Stimulated activated CD8-positive, alpha-beta memory T cell treated with anti-CD3 and anti-CD28 coated beads, Interleukin-7, amount 100 ng/mL, for 4 hours (primary cell): ENCODE measurements at places on chromosomes 3 and 15.

GRCh38 chr15:69724333-69724732 lies 271.7 kb downstream of the RPLP1 start:
- no peak for DNase-seq

DNA sequence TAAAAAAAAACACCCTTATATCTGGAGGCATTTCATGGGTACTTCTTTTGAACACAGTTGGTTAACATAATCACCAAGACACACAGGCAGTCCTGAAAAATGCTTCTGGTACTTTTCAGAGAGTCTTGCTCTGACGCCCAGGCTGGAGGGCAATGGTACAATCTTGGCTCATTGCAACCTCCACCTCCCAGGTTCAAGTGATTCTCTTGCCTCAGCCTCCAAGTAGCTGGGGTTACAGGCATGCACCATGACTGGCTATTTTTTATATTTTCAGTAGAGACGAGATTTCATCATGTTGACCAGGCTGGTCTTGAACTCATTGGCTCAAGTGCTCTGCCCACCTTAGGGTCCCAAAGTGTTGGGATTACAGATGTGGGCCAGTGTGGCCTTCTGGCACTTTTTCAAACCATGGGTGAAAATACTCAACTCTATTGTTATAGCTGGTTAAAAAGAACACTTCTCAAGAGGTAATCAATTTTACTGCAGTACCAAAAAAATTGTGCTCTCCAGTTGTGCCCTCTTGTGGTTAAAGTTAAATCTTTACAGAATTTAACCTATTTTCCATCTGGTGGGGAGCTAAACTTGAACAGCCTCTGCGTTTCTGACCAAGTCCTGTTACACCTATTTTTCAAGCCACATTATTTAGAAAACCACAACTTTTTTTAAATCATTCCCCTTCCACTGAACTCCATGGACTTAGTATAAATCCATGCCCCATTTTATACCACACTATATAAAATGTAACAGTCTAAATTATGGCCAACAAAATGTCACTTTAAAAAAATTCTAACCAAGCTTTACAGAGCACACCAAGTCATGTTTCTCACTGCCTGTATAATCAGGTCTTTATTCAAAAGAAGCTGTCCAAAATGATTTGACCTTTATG lies 1.2 kb upstream of the SNAPC5 start:
- no peak for DNase-seq

GRCh38 chr3:130783629-130784028 lies 37.0 kb upstream of the PIK3R4 start:
- DNase-seq = no peak

GRCh38 chr3:133246773-133247172 lies 153.1 kb upstream of the BFSP2 start:
- DNase-seq = no peak

DNA sequence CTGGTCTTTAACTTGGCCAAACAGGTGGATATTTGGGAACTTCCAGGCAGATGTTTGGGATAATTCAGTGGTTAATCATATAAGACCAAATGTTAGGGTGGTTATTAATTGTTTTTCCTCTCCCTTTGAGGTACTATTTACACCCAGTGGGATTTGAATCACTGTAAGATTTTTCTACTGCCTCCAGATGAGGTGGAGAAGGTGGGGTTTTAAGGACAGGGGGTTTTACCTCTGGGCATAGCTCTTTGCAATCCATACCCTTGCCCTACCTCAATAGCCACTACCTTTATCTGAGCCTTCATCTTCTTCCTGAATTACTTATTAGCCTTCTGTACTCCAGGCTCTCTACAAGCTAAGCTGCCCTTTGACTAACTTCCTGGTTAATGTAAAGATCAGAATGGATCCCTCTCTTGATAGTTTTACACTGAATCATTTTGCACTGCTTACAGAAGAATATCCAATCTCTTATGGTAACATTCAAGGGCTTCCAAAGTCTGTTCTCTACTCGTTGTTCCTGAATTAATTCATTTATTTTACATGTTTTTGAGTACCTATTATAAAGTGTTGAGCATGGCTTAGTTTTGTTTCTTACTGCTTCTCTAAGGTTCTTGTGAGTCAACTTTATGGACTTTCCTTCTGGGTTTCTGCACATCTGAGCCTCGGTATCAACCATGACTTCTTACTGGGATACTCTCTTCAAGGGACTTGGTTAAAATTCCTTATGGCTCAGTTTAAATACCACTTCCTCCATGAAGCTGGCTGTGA lies 331.2 kb upstream of the TBL1XR1 start:
- no peak for DNase-seq

- DNase-seq = no peak
These were observed 88.3 kb downstream of the RSL24D1 start for GRCh38 chr15:55108448-55108847.

GRCh38 chr3:183261151-183261724 lies 8.2 kb downstream of the B3GNT5 start:
- DNase-seq = no peak

DNA sequence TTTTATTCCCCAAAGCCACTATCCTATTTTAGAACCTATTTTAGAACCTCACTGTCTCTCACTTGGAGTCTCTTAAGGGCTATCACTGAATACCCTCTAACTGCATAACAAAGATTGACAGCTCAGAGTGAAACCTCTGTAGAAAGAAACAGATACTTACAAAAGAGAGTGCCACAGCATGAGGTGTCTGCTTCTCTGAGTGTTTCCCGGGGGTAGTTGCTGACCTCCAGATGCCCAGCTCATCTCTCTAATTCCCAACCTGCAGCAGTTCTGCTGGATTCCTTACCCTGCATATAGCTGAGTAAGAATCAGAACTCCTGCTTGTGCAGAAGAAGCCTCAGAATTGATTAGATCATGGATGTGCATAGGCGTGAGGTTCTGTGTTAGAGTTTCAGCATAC lies 34.5 kb downstream of the P3H2 start:
- no peak for DNase-seq

- DNase-seq = no peak
These were observed 143.9 kb downstream of the OR4M2 start for GRCh38 chr15:22224241-22224671.

- DNase-seq = no peak
These were observed 83.8 kb upstream of the FNDC3B start for GRCh38 chr3:171955598-171955997.

GRCh38 chr3:155428563-155428962 lies 135.1 kb upstream of the STRIT1 start:
- DNase-seq = no peak

GRCh38 chr15:72077950-72078349 lies 40.0 kb downstream of the MYO9A start:
- no peak for DNase-seq

GRCh38 chr3:61793521-61793920 lies 232.2 kb downstream of the PTPRG start:
- DNase-seq = no peak

DNA sequence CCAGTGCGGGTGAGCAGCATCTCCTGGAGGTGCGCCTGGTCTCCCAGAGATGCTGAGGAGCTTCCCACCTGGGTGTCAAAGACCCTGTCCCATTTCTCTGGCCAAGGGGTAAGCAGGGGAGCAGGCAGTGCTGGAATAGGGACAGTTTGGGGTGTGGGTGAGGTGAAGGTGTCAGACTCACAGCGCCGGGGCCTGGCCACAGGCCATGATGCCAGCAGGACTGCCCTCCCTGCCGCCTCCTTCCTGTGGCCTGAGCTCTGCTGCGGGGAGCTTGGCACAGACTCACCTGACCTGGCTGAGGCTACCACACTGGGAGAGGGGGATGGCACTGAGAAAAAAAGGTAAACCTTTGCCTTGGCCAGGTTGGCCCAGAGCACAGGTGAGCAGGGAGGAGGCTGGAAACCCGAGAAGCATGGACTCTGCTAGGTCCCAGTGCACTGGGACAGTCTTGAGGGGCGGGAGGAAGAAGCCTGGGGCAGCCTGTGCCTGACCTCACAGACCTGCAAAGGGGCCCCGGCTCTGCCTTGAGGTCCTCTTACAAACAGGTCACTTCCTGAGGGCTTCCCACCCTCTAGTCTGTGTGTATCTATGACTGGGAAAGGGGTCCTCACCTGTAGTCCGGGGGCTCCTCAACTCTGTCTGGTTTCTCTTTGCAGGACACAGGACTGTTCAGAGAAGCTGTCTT lies 28.2 kb downstream of the GRAMD2A start:
- DNase-seq = no peak

GRCh38 chr3:32239307-32240158 lies 1.1 kb downstream of the CMTM8 start:
- no peak for DNase-seq

- DNase-seq = no peak
These were observed 977.8 kb upstream of the NR2F2 start for GRCh38 chr15:95352631-95353187.

DNA sequence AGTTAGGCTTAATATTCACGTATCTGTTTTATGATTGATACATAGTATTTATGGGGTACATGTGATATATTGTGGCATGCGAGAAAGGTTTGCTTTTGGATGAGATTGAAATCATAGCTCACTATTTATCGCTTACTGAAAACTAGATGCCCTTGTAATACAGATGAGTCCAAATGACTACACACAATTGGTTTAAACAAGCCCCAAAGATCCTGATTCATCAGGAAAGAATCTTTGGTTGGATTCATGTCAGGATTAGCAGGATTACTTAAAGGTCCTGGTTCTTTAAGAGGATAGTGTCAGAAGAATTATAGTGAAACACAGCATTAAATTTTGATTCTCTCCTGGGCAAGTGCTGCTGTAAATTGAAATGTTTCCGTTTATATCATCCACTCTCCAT lies 18.6 kb upstream of the AADAC start:
- no peak for DNase-seq

- DNase-seq = no peak
These were observed 70.8 kb downstream of the RAB11A start for GRCh38 chr15:65939901-65940617.

- DNase-seq = no peak
These were observed 36.2 kb upstream of the MGLL start for GRCh38 chr3:127858521-127858920.

DNA sequence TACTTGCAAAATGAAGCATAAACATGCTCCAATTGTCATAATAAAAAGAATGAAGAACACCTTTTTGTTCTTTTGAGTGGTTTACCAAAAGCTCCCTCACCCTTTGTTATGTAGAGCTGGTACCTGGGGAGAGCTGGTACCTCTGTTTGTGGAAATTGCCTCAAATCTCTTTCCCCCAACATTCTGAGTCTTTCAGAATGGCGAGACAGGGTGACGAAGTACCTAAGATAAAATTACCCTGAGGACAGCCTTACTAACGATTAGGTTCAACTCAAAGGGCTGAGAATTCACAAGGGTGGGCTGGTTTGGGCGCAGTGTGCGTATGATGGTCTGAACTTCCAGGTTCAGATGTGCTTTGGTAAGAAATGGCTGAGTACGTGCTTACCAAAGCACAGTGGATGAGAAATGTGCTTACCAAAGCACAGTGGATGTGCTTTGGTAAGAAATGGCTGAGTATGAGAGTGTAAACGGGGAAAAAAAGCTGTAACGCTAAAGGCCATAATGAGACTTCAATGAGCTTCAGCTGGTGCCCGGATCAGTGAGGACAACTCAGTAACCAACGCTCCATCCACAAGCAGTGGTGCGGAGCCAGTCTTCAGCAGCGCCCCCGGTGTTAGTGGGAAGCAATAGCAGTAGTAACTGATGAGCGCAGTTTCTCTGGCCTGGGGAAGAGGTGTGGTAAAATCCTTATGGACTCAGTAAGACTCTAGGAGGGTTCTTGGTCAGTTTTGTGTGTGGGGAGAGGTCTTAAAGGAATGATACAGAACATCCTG lies 72.3 kb upstream of the LRIG1 start:
- DNase-seq = no peak

DNA sequence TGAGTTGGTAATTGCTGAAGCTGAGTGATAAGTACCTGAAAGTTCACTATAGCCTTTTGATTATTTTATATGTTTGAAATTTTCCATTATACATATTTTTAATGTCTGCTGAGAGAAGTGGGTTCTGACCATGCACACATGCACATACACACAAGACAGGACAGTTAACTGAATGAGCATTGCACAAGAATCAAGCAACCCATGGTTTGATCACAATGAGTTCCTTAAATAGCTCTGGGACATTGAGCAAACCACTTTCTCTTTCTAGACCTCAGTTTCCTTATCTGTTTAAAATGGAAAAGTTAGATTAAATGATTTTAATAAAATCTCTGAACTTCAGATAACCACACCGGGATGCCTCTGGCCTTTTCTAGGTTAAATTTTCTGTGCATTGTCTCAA lies 26.7 kb downstream of the SNTN start:
- DNase-seq = no peak

GRCh38 chr3:177824190-177824786 lies 627.0 kb upstream of the TBL1XR1 start:
- DNase-seq = no peak

DNA sequence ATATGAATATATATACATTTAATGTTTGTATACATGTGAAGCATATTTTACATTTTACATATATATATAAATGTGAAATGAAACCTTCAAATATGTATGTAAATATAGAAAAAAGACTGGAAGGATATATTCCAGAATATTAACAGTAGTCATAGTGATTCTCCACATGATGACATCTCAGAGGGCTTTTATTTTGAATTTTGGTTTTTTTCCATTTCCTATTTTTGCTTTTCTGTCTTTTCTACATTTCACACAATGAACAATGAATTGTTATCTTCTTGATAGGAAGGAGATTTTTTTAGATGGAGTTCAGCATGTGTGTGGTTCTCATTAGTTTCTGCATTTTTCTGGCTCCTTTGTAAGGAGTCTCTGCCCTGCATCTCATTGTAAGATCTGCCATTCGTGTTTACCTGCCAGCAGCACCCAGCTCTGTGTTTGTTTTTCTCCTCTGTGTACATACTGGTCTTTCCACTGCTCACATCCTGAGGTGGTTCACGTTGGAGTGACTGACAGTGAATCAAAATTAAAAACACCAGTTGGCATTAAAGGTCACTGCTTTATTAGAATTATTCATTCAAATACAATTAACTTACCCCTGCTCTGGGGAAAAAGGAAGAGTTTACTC lies 425.3 kb upstream of the MDFIC2 start:
- no peak for DNase-seq

DNA sequence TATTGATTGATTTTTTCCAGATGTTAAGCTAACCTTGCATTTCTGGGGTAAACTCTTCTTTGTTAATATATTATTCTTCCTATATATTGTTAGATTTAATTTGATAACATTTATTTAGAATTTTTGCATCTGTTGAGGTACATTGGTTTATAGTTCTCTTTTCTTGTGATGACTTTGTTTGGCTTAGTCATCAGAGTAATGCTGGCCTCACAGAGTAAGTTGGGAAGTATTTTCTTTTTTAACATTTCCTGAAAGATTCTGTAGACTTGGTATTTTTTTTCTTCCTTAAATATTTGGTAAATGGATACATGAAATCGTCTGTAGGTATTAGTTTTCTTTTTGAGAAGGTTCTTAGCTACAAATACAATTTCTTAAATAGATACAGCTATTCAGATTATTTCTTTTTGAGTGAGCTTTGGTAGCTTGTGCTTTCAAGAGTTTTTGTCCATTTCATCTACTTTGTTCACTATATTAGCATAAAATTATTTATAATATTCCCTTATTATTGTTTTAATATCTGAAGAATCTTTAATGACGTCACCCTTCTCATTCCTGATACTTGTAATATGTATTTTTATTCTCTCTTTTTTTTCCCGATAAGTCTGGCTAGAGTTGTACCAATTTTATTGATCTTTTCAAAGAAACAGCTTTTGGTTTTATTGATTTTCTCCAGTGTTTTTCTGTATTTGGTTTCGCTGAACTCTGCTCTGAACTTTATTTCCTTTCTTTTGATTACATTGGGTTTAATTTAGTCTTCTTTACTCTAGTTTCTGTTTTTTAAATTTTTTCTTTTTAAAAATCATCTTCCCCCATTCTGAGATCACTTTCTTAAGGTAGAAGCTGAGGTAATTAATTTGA lies 6.5 kb upstream of the HPS3 start:
- DNase-seq = no peak

- DNase-seq = no peak
These were observed 53.0 kb downstream of the CMTM6 start for GRCh38 chr3:32449691-32450090.
